Neural progenitor cell (in vitro differentiated cells): ENCODE measurements at places on chromosomes 16 and 17.
A peak's percentile ranks its signal among the peaks of the same experiment; 100 is the strongest.

DNA sequence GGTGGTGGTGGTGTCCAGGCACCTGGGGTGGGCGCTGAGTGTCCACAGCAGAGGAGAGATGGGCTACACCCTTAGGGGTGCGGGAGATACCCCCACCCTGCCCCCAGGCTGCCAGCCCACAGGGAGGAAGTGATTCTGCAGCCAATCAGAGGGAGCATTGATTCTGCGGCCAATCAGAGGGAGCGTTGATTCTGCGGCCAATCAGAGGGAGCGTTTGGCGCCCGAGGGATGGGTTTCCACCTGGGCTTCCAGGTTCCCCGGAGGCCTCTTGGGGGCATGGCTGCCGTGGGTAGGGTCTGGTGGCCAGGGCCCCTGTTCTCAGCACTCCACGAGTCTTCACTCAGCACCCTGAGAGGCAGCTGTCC is 28.2 kb upstream of the ACSF3 start:
- no peak for DNase-seq

GRCh38 chr16:30953511-30954124 is 3.9 kb upstream of the SETD1A start:
- DNase-seq = peak; percentile 97

GRCh38 chr17:66542129-66542966 is 239.9 kb downstream of the PRKCA start:
- no peak for DNase-seq

GRCh38 chr16:55436587-55436986 is 42.4 kb upstream of the MMP2 start:
- no peak for DNase-seq

DNA sequence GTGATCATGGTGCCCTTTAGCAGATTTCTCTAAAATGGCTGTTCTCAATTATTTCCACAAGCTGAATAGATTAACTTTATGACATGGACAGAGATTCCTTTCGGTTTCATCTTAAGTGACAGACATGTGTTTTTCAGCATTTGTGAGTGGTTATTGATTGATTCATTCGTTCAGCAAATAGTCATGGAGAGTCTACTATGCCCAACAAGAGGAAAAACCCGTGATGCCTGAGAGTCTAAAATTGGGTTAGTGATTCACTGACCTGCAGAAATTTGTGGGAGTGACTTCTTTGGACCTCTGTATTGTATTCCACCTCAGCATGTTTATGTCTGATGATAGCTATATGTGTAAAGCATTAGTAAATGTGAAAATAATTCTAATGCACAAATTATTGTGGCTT is 28.0 kb upstream of the DUSP14 start:
- no peak for DNase-seq

DNA sequence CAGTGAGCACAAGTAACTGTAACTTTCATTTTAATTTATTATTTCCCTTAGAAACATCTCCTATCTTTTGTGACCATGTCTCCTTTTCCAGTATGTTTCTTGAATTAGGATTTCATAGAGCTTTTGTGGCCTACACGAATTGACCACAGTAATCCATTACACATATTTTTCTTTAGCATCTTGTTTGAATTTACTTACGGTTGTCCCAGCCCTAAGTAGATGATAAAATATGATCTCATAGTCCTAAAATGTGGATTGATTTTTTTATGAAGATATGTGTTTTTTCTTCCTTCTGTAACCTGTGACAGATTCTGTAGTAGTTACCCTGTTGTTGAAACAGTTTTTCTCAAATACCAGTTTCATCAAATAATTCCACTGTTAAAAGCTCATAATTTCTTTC is 61.5 kb downstream of the NF1 start:
- no peak for DNase-seq

DNA sequence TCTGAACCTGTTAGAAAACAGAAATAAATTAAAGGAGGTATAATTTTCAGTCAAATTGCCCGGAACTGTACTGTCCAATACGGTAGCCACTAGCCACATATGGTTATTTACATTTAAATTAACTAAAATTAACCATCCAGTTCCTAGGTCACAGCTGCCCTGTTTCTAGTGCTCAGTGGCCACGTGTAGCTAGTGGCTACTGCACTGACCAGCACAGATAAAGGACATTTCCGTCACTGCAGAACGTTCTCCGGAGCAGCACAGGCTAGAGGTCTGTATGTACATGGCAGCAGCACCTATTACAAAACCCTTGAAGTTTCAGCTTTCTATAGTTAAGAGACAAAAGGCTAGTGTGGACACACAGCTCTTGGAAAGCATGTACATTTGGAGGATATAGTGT is 33.7 kb downstream of the CPSF4L start:
- DNase-seq = no peak

GRCh38 chr17:550463-551180 is 164.0 kb downstream of the VPS53 start:
- no peak for DNase-seq

GRCh38 chr17:50064253-50065001 is 8.5 kb downstream of the ITGA3 start:
- no peak for DNase-seq

DNA sequence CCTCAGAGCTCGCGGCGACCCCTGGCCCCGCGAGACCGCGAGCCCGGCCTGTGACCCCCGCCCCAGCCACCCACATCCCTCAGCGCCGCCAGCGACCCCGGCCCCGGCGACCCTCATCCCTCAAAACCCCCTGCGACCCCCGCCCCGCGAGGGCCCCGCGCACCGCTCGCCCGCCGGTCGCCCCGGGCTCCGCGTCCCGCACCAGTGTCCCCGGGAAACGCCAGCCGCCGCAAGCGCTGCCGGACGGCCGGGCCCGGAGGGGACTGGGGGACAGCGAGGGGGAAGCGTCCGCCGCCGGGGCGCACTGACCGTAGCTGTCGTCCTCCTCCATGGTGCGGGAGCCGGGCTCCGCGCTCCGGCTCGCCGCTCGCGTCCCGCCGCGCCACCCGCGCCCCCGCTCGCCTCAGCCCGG is at the start of gene CYTH1:
CYTH1 (minus strand) TSS at position 381 of the 412 bp plus-strand sequence; CDS start at position 331, 50 bp downstream.
- no peak for DNase-seq

GRCh38 chr17:10018461-10018891 is 113.4 kb upstream of the RCVRN start:
- peak; percentile 42 for DNase-seq

- DNase-seq = no peak
Observed at GRCh38 chr16:4176906-4177417, 60.7 kb upstream of the ADCY9 start.

GRCh38 chr17:78613416-78613815 is 36.2 kb upstream of the DNAH17 start:
- no peak for DNase-seq

DNA sequence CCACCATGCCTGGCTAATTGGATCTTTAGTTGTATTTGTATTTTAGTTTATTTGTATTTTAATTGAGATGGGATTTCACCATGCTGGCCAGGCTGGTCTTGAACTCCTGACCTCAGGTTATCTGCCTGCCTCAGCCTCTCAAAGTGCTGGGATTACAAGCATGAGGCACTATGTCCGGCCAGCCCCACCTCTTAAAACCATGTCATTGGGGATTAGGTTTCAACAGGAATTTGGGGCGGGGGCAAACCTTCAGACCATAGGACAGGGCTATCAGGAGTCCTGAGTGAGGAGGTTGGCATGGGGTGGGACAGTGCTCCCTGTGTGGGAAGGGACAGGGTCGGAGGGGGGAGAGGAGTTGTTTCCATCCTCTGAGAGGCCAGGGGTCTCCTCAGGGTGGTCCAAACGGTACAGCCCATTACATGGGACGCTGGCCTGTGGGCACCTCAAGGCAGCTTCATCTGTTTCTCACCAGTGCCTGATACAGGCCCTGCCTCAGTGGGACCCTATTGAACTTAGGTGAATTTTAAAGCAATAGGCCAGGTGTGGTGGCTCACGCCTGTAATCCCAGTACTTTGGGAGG is 21.6 kb downstream of the GAA start:
- no peak for DNase-seq

- DNase-seq = no peak
Observed at GRCh38 chr16:21233521-21234150, at the start of gene ANKS4B. TSS of gene ANKS4B (plus strand) at chr16:21233699. CDS start at chr16:21233738, 39 bp downstream.

DNA sequence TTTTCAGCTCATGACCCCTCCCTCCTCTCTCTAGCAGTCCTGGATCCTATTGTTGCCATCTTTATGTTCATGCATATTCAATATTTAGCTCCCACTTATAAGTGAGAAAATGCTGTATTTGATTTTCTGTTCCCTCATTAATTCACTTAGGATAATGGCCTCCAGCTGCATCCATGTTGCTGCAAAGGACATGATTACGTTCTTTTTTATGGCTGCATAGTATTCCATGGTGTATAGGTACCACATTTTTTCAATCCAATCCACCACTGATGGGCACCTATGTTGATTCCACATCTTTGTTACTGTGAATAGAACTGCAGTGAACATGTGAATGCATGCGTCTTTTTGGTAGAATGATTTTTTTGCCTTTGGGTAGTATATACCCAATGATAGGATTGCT is 188.4 kb downstream of the FOXL1 start:
- no peak for DNase-seq

DNA sequence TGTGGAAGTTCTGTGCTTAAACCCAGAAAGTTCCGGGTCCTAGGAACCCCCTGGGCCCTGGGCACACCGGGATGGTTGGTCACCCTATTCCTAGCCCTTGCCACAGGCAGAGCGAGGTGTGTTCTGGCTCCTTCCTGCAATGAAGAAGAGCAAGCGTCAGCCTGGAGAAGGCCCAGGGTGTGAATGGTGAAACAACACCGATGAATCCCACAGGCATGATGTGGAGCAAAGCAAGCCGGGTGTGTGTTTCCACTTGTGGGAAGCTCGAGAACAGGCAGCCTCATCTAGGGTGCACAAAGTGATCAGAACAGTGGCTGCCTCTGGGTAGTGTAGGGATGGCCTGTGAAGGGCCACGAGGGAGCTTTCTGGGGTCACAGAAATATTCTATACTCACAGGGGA is 13.8 kb downstream of the KCNG4 start:
- DNase-seq = no peak

- DNase-seq = no peak
Observed at GRCh38 chr17:47203984-47204721, 5.0 kb upstream of the MYL4 start.

GRCh38 chr16:85391769-85392583 is 221.1 kb upstream of the GSE1 start:
- no peak for DNase-seq

DNA sequence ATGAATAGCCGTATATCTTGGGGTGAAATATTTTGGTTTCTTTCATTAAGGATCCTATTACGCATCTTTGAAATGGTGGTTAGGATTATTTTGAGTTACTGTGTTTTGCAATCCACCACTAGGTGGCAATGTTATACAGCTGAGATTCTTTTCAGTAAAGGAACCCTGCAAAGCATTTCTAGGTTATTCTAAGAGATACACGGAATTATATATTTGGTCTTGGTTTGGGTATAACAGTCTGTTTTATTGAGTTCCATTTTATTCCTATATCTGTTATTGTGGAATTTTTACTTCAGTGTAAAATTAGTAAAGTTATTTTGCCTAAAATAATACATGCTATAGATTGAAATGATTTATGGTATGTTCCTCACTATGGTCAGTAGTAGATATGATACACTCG is 62.9 kb upstream of the CPHXL start:
- DNase-seq = peak; percentile 66

DNA sequence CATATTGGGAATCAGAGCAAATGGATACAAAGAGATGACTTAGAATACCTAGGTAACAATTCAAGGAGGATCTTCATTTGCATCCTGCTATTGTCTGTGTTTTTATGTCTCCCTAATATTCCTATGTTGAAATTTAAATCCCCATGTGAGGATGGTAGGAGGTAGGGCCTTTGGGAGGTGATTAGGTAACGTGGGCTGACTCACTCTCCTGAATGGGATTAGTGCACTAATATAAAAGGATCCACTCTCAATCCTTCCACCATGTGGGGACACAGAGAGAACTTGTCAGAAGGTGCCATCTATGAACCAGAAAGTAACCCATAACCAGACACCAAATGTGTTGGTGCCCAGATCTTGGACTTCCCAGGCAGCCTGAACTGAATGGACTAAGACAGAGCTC is 83.4 kb downstream of the CDH8 start:
- no peak for DNase-seq

GRCh38 chr17:17682293-17682736 is 1.1 kb downstream of the RAI1 start:
- peak; percentile 44 for DNase-seq

GRCh38 chr16:69941251-69942098 is 9.7 kb upstream of the CLEC18A start:
- DNase-seq = no peak

- peak; percentile 93 for DNase-seq
Observed at GRCh38 chr17:7173687-7174602, 5.2 kb downstream of the ASGR1 start.

- no peak for DNase-seq
Observed at GRCh38 chr17:27751622-27752490, 48.5 kb downstream of the NOS2 start.

DNA sequence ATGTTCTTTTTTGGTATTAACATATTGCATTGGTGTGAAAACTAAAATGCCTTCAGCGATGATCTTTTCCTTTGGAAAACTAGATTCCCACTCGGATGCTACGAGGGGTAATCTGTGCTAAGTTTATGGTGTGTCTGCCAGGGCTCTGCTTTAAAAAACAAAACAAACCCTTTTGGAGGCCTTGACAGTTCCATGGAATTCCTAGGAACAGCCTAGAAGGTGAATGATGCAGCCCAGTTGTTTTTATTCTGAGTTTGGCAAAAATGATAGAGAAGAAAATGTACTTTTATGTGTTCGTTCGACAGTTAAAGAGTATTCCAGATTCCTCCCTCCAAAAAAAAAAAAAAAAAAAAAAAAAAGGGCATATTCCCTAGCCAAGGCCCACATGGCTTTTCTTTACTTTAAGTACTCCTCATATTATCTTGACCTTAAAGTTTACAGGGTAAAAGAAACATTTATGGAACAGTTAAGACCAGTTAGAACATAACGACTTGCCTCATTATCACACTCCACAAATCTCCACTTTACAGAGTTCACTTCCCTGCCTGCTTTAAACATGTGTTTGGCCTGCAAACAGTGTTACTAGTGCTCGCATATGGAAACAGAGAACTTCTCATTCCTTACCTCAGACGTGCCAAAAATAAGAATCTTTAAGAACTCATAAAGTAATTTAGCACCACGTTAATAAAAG is 159.1 kb downstream of the WWOX start:
- no peak for DNase-seq

DNA sequence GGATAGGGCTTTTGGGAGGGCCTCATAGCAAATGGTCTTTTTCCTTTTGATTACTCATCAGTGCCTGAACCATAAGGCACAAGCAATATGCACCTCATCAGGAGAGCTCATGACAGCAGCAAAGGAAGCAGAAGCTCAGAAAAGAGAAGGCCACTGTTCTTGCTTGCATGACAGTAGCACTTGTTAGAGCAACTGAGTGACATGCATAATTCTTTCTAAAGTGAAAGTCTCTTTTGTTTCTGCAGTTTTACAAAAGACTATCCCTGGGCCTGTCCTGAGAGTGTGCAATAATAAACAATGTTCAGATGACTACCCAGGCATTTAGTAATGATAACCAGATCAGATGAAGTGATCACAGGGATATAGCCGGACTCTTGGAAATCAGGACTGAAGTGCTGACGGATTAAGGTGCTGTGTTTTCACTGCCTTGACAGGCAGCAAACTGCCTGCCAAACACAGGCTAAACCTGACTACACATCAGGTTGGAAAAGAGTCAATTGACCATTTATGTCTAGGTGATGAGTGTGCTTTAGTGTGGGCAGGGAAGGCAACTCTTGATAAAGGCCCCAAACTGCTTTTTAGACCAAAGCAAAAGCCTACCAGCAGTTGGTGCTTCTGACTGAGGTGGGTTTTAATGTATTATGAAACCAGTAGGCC is 1860.3 kb downstream of the TP53TG3F start:
- DNase-seq = no peak

- no peak for DNase-seq
Observed at GRCh38 chr17:5819396-5819795, 235.1 kb upstream of the NLRP1 start.
